ENCODE measurements at places on chromosomes 2 and 18.
A peak's percentile ranks its signal among the peaks of the same experiment; 100 is the strongest.

- no peak for DNase-seq
These were observed 9.9 kb upstream of the INO80C start for GRCh38 chr18:35507623-35508022.

DNA sequence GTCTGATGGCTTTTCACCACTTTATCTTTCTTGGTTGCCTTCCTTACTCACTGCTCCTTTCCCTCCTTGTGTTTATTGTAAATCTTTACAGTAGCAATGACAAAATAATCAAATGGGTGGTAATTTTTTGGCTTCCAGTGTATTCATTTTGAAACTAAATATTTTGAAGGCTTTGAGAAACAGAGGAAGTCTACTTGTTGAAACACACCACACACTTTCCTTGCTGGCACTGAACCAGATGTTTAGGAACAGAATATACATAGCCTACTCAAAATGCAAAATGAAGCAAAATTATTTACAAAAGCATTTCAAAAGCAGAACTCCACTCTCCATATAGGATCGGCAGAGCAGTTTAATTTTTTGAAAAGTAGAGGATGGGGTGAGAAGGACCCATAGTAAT lies 189.8 kb downstream of the LTBP1 start:
- DNase-seq: no peak

DNA sequence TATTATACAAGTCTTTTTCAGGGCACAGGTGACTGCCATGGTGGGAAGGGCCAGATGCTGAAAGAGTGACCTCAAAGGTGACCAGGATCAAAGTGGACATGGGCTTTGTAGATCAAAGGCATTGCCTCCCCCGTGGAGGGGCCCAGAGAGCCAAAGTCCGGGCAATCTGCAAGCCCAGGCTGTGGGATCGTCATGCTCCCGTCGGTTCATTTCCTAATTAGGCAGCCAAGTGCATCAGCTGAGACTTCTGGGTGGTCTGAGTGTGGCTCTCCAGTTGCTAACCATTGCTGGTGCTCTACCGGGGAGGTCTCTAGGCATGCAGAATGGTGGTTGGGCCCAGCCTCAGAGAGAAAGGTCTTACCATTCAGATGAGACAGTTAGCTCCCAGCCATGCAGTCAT lies 61.6 kb downstream of the TRIB2 start:
- peak; percentile 53 for DNase-seq

DNA sequence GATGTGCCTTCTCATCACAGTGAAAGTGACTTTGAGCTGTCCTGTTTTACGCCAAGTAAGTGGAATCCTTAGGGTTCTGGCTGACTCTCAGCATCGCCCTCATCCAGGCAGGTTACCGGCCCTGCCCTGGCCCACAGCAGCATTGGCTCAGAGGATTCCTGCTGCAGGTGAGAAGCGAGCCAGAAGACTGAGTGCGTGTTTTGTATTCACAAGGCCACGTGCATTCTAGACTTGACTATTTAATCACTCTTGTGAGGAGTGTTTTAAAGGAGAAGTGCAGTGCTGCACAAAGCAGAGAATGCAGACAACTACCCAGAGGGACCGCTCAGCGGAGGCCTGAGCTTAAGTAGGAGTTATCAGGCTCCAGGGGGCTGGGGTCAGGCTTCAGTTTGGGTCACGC lies 48.3 kb downstream of the LAMA3 start:
- DNase-seq: no peak

- no peak for DNase-seq
These were observed 387.5 kb downstream of the CDH2 start for GRCh38 chr18:27789406-27789805.

DNA sequence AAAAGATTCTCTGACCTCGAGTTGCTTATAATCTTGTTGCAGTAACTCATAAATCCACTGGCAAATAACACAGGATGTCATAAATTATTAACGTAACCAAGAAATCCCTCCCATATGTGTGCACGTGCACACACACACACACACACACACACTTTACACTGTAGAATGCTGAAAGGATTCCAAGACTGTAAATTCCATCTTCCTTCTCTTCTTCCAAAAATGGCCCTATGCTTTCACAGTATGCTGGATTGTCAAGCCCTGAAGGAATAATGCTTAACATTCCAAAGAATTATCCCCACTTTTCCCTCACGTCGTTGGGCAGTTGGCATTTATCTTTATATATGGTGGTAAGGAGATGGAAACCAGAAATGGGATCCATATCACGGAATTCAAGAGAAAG lies 117.5 kb upstream of the CRIM1 start:
- peak; percentile 44 for DNase-seq

DNA sequence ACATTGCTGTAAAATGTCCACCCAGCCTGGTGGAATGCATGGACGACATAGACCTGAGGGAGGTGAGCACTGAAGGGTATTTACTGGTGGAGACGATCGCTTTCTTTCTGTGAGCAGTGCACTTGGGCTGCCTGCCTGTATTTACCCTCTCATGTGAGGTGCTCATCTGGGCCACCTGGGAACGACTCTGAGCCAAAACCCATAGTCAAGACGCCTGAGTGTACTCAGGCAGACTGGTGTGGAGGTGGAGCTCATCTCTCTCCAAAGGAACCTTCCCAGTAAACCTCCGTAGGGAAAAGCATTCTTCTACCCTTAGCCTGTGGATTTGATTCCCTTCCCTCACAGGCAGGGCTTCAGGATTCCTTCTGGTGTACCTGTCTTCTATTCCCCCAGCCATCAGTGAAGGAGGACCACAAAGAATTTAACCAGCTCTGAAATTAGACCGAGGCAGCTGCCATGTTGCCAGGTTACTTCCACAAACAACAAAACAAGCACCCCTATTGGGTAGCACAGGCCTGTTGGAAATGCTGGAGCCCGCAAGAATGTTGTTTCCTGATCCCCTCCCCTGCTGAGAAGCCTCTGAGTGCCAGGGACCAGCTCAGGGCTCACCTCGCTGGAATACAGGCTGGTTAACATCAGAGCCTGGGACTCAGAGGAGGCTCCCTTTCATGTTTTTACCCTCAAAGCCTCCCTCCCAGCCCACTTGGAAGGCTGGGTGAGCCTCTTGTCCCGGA lies 47.5 kb upstream of the TXNDC2 start:
- DNase-seq: peak; percentile 34

DNA sequence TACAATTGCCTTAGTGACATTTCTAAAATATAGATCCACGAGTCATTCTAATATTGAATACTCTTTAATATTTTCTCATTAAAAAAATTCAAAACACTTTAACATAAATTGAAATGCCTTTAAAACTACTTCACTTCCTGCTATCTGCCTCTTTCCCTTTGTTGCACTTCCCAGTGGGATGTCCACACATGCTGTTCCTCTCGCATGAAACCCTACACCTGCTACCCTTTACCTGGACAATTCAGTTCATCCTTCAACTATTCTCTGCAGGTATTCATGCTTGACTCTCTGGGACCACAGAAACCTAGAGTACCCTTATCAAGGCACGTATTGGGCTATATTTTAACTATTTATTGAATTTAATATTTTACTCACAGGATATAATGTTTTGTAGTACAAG lies 373.3 kb upstream of the GALNT5 start:
- DNase-seq: no peak

DNA sequence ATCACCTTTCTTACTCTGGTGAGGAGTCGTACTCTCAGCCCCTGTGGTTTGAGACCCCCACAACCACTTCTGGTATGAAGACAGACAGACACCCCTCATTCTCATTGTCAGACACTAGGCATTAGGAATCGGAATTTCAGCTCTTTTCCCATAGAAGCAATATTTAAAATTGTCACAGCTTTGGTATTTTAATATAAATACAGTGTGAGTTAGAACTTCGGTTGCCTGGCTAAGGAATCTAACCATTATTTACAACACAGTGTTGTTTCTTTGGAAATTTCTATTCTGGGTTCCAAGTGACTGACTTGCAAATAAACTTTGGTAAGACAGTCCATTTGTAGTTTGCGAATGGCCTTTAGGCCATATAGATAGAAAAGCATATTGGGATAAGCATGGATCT lies 318.1 kb downstream of the PARD3B start:
- DNase-seq: no peak

GRCh38 chr2:26164641-26165211 lies 8.2 kb upstream of the GAREM2 start:
- no peak for DNase-seq

DNA sequence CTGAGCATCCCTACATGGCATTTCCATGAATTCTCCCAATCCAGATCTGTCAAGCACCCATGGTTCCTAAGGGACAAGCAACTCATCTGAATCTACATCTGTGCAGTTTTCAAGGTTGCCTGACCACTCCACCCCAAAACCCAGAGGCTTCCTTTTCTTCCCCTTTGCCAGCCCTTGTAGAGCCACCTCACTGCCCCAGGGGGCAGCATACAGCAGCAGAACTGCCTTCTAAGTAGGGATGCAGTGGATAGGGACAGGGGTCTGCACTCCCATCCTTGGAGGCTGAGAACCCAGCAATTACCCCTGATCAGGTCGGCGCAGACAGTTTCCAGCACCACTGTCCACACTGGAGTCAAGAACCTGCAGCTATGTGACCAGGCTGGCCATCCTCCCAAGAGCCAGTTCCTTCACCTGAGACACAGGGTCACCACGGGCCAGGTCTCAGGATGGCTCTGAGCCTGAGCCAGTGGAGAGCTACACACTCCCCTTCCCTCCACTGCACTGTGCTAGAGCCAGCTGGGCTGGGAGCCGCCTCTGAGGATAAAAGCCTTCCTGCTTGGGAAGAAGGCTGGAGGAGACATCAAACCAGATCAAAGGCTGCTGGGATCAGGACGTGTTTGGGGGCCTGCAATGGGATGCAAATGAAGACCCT lies 283.1 kb downstream of the CELF4 start:
- DNase-seq: no peak

DNA sequence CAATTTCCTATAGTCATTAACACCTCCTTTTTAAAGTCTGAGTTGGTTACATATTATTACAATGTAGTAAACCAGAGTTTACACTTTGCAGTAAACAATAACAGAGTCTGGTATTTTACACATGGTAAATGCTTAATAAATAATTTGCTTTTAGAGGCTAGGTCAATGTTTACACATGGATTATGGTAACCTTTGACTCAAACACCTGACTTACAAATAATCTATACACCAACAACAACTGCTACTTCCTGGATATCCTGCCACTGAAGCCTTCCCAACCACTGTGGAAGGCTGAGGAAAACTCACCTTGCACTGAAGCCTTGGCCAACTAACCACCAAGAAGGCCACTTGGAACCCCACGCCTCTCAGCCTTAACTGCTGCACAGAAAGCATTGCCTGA lies 5.4 kb downstream of the ALS2 start:
- no peak for DNase-seq

- DNase-seq: no peak
These were observed 98.2 kb upstream of the GCFC2 start for GRCh38 chr2:75808793-75809535.

DNA sequence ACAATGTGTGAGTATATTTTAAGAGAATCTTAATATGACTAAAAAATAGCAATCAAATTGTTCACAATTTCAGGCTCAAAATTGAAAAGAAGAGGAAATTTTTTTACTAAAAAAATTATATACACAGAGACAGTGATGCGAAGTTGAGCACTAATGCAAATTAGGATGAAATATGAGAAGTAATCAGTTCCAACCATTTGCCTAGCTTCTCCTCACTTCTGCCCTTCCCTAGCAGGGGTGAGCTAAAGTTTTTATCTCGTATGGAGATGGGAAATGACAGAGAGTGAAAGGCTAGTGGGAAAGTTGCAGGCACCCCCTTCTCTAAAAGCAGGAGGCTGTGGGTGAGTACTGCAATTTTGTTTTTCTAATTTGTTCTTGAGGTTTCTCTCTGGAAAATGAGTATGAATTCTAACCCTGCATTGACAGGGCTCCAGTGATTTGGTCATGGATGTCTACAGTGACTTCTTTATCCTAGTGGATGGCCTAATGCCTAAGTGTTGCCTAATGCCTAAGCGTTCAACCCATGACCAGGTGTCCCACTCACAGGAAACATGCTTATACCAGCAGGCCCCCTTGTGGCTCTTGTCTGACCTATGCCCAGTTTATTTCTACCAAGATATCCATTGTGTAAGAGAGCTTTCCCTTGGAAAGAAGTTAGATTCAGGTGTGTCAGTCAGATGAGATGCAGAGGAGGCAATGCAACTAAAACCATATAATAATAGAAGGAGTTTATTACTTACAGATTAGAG lies 78.0 kb upstream of the HNMT start:
- DNase-seq: no peak

- peak; percentile 84 for DNase-seq
These were observed 54.0 kb upstream of the SPP2 start for GRCh38 chr2:233996461-233996860.

DNA sequence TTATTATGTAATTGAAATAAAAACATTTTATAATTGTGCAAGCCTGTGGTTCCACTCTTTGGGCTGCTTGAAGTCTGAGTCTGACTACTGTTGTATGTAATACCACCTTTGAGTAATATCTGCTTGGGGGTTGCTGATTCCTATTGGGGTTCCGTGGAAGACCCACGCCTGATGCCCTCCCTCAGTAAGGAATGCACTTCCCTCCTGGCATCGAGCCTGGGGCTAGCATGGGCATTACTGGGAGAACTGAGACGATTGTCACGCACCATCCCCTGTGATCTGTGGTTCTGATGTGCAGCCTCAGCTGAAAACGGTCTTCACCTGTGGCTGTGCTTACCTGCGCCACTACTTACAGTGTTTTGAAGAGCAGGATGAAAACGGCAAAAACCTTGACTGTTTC lies 32.7 kb upstream of the RBM44 start:
- DNase-seq: no peak

DNA sequence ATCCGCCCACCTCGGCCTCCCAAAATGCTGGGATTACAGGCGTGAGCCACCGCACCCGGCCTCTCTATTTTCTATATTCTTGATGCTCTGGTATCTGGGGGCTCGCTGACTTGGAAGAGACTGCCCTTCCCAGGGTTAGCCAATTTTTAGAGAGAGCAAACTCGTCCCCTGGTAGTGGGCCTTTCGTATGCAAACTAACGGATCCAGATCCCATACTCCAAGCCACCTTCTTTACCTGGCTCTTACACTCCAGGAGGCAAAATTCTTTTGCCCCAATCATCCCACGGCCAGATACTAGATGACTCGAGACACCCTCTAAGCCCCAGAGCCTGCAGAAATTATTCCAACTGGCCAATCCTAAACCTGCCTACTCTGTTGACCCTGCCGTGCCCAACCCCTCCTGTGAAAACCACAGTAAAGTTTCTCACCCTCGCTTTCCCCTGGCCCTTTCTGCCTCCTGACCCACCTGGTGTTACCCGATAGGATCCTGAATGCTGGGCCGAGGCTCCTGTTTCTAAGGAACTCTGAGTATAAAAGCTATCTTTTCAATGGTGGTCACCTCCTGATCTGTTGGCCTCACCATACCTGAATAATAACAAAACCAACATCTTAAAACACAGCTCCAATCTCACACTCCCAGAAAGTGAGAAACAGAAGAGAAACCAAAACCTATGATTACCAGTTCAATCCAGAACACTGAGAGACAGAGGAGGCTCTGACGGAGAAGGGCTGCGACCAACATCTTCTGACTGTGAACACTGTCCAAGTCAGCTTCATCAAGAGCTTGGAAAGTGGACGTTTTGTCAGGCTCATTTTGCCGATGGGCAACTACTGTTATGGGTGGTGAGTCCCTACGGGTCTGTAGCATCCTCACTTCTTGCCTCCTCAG lies 57.6 kb upstream of the ZNF532 start:
- no peak for DNase-seq
